H4 (cell line): ENCODE measurements at places on chromosomes 1 and 21. TPM values are rescaled to one million over a fixed set of nuclear protein-coding genes. Genes with fewer than 3 reads are reported as not detected.

DNA sequence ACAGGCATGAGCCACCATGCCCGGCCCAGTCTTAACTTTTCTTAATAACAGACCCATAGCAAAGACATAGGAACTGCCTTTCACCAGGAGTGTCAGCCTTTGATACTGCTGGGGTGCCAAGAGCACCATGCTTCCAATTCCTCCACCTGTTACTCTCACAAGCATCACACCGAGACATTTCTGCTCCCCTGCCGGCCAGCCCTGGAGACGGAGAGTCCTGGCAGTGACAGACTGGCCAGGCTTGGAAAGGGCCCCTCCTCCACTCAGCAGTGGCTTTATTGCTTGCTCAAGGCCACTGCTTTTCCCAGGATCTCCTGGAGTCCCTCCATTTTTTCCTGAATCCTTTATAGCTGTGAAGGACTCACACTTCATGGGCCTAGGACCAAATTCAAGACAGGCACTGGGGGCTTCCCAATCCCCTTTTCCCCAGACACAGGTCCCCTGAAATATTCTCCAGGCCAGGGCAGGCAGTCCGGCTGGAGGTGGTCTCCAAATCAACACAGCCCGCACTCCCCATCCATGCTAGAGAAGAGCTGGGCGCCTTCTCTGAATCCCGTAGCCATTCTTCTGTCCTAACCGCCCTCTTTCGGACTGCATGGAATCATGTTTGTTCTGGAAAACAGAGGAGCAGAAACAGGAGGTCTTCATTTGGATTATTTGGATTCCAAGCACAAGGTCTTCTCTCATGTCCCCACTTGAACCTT lies 25.5 kb upstream of the PTPRF start:
- DNase-seq = no peak

Gene KMO
- total RNA-seq = 0.12 and 2.6 TPM in 2 replicates

DNA sequence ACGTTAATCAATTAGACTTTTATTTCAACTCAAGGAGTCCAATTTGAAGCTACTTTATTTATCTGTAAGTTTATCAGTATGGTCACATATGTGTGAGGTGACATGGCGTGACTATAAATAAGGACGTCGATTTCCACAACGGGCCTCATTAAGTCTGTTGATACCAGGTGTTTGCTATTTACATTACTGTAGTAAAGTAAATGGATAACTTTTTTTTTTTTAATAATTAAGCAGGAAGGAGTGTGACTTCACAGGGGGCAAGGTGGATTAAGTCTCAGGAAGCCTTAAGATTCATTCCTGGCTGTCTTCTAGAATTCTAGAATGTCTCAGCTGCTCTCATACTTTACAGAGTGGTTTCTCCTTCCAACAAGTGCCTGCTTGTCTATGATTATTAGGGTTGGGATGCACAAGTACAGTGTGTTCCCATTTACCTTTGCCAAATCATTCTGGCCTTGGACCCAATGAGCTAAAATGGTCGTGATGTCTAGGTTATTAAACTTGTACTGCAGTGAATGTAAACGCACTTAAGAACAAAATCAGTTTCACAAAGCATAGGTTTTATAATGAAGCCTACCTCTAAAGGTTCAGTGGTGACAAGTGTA lies 15.5 kb downstream of the MAP3K7CL start:
- no peak for DNase-seq

DNA sequence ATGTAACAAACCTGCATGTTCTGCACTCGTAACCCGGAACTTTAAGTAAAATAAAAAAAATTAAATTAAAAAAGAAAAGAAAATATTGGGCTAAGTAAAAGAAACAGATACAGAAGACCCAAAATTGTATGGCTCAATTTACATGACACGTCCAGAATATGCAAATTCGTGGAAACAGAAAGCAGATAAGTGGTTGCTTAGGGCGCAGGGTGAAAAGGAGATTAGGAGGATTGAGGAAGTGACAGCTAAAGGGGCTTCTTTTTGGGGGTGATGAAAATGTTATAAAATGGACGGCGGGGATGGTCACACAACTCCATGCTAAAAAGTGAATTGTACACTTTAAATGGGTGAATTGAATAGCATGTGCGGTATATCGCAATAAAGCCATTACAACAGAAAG lies 27.4 kb upstream of the ZBTB21 start:
- no peak for DNase-seq

GRCh38 chr1:91752324-91752723 lies 133.6 kb downstream of the TGFBR3 start:
- DNase-seq = no peak

DNA sequence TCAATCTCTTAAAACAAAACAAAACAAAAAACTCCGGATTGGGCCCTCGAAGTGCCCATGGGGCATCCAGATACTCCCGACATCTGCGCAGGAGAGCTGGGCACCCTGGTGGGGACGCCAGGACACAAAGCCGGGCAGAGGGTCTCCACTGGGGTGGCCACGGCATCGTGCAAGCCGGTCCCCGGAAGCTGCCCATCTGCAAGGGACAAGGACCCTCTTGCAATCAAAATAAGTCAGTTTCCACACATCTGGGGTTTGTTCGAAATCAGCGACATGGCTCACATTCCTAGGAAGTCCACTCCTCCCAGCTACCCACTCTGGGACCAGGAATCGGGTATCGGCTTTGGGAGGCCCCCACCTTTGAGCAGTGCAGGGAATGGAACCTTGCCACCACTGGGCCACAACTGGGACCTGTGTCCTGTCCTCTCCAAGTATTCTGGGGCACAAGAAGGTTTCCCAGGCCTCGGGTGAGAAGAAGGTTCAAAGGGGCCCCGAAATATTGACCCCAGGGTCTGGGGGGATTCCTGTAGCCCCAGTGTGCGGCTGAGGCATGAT lies 4.6 kb upstream of the PRDM16 start:
- DNase-seq = no peak

GRCh38 chr1:241063276-241063675 lies 293.7 kb downstream of the RGS7 start:
- no peak for DNase-seq

GRCh38 chr1:33236498-33236897 lies 19.8 kb upstream of the ZNF362 start:
- no peak for DNase-seq

Gene CELA3A
- total RNA-seq = not detected in 2 replicates

GRCh38 chr1:36222481-36223380 lies 1.5 kb upstream of the THRAP3 start:
- DNase-seq = no peak

Gene PTPN22
- 0.62 and 0.68 TPM in 2 replicates for total RNA-seq

DNA sequence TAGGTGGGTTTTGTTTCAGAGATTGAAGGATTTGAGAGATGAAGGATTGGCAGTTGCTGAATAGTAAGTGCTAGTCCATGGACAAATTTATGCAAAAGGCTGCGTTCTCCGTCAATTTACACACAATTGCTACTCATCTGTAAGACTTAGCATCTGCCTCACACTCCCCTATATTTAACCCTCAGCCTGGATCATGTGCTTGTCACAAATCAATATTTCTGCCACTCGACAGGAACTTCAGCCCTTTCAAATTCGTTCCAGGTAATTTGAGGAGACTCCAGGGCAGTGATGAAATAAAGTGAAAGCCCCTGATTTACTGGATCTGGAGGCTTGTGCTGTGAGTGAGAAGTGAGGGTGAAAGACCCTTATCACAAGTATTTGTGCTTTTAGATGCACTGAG lies 105.6 kb upstream of the UBE2U start:
- DNase-seq = no peak

DNA sequence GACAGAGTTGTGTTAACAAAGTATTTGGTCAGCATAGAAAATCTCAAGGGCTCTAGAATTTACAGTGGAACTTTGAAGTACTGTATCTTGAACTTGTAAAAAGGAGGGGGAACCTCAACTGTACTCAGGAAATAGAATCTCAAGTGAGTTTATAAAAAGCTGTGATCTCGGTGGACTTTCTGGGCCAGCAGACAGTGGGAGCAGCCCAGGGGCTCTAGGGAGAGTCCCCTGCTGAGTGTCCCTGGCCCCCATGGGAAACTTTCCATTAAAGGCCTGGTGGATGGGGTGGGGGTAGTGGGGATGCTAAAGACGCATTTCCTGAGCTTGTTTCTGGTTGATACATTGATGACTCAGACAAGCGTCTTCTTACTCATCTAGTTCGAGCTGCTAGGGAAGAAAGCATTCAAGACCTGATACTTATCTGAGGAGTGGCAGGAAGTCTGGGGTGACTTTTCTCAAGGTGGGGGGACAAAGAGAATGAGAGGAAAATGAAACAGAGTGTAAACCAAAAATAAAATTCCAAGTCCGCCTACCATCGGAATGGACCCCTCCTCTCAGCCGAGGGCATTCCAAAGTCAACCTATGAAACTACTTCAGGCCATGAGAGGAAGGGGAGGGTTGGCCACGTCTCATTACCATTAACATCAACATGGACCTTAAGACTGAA lies 65.5 kb downstream of the NID1 start:
- DNase-seq = peak; percentile 68

Gene MCOLN2
- total RNA-seq = 2.3 and 2.6 TPM in 2 replicates

DNA sequence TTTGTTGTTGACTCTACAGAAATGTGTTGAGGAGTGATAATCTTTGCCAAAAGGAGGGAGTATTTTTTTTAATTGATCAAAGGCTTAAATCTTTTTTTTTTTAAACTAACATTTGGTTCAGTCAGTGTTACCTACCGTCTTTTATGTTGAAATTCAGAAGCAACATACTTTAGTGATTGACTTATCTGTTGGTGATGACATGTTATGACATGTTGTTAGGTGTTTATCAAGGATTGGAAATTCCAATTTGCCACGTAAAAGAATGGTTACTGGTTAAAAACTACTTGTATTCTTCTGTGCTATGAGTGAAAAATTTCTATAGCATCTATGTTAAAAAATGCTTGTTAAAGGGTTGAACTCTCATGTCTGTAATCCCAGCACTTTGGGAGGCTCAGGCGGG lies 61.2 kb downstream of the DNM3 start:
- no peak for DNase-seq

DNA sequence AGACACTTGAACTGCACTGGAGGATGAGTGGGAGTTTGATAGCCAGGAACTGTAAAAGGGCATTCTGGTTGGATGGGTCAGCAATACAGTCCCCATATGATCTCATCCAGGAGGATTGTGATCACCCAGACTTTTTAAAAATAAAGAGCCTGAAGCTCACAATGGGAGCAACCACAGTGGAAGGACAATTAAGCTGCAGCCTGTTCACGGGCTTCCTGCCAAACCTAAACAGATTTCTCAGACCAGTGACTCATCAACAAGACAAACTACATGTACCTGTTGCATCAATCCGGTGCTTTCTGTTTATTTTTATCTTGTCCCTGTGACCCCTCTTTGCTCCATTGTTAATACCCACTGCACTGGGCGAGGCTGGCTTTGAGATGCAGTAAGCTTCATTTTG lies 52.3 kb downstream of the PAPPA2 start:
- peak; percentile 71 for DNase-seq

Gene OR4F16
- total RNA-seq = not detected in 2 replicates

- DNase-seq = no peak
These were observed 15.9 kb downstream of the CLDN8 start for GRCh38 chr21:30200000-30200399.

Gene LEMD1
- total RNA-seq = 1.5 TPM in 2 replicates

Gene DYNLT5
- not detected in 2 replicates for total RNA-seq

- DNase-seq = no peak
These were observed 3.7 kb upstream of the IGSF21 start for GRCh38 chr1:18103788-18104421.

Gene RGS8
- not detected in 2 replicates for total RNA-seq

Gene AGT
- total RNA-seq = 66.1 and 72.7 TPM in 2 replicates

GRCh38 chr21:15003463-15004135 lies 61.2 kb downstream of the NRIP1 start:
- no peak for DNase-seq

DNA sequence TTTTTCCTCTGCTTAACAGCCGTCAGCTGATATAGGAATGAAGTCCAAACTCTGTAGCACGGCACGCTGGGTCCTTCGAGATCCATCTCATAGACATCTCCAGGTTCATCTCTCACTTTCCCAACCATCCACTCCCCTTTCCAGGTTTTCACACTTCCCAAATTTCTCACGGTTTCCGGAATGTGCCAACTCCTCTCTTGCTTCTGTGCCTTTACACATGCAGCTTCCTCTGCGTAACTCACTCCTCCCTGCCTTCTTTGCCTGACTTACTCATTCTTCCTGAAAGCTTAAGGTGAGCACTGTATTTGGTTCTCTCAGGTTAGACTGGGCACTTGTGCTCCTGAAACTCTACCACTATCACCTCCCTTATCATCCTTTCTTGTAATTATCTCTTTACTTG lies 168.4 kb downstream of the PCNX2 start:
- no peak for DNase-seq
